Choroid plexus epithelial cell (primary cell): ENCODE measurements at places on chromosomes 12 and 14.
A peak's percentile ranks its signal among the peaks of the same experiment; 100 is the strongest.

DNA sequence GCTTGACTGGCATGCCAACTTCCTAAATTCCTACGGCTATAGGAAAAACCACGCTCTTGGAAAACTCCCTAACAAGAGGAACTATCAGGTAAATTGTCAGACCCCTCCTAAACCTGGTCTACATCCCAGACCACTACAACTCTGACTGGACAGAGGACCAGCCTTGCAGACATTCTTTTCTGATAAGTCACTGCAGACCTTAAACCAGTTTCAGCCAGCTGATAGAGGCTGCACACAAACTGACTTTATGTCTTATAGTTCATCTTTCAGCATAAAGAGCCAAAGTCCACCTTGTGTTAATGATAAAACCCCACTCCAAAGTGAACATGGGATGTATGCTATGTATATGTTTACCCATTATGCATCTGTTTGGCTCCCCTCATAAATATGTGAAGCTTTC, 166.6 kb downstream of the KTN1 start:
- DNase-seq, result peak; percentile 60

DNA sequence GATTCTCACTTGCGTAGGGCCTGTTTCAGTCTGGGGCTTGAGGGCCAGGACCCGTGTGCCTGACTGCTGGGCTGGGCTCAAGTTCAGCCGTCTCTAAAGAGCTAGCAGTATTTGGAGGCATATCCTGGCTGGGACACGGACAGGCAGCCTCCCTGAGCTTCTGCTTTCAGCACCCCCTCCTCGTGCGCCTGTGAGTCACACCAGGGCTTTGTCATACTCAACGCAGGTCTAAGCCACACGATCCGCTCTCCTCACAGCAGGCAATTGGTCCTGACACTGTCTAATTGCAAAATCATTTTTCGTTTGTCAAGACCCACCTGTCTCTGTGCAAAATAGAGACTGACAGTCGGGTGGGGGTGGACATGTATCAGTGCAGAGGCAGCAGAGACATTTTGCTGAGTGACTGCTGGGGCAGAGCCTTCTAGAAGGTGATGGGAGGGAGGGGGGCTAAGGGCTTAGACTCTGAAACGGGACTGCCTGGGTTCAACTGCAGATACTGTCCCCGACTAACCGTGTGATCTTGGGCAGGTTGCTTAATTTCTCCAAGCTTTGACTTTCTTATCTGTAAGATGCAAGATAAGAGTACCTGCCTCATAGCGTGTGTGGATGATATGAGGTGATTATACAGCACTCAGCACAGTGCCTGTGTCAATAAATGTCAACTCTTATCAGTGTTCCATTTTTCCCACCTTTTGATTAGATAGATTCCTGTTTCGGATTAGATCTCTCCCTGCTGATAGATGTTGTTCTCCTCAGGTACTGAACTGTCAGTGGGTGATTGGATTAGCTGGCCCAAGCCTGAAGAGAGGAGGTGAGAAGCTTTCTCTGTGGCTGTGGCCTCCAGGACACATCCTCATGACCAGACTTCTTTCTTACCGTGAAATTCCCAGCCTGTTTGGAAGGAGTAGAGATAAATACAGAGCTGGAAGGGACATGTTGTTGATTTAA, 53.1 kb downstream of the KCNA1 start:
- no peak for DNase-seq

DNA sequence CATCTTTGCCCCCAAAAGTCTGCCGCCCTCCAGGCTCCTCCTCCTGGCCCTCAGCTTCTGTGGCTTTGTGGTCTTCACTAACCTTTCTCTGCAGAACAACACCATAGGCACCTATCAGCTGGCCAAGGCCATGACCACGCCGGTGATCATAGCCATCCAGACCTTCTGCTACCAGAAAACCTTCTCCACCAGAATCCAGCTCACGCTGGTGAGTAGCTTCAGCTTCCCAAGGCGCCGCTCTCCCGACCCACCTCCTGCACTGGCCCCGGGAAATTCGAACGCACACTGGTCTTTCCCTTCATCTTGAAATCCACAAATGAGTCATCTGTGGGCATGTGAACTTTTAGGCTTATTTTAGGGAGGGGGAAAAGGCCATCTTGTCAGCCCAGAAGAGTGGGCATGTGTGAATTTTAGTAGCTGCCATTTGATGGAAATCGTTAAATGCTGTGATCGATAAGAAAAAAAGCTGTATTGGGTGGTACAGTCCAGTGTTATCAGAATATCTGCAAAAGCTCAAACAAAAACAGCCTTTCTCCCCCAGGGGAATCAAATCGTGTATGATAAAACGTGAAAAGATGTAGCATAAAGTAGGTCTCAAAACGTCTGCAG, 700 bp downstream of the SLC35E3 start:
- DNase-seq, result peak; percentile 78

DNA sequence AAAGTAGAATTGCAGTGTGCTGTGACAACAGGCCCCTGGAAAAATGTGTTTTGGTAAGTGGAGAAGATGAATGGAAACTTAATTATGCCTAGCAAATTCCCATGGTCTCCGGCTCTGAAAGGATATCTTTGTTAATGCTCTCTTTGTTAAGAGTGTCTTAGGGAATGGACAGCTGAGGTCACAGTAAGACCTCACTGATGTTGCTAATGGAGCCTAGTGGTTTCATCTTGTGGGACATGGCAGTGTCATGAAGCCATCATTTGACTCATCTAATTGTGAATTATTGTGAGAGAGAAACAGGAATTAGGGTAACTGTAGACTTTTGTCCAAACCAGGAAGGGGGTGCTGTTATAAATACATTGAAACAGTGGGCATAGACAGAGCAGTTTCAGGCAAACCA, 330.3 kb downstream of the TMTC2 start:
- no peak for DNase-seq

- DNase-seq, result no peak
Measured at GRCh38 chr12:47378907-47379306, 299.1 kb upstream of the AMIGO2 start.

DNA sequence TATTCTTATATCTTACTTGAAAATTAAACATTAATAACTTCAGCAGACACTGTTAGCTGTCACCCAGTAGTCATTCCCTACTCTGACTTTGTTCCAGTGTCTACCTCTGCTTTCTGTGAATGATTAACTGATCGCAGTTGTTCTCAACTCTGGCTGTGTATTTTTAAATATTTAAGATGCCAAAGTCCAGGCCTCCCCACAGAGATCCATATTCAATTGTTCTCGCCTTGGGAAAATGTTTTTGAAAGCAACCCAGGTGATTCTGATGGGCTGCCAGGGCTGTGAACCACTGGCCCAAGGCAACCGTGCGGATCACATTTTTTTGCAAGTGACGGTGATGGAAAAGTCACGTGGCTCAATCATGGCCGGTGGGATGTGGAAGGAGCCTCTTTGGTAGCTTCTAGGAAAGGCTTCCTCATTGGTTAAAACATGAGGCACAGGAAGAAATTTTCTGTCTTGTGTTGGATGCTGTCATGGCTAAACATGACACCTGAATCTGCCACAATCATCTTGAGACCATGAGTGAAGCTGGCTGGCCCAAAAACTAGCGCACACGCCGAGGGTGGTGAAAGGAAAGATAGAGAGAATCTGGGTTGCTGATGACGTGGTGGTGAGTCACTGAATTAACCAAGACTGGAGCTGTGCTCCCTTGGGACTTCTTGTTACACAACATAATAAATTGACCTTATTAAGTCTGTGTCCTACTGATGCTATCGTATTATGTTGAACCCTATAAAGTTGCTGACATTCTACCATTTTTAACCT, 37.2 kb downstream of the RDH12 start:
- peak; percentile 98 for DNase-seq

GRCh38 chr12:95277139-95277538, 59.5 kb downstream of the VEZT start:
- peak; percentile 86 for DNase-seq

- DNase-seq, result peak; percentile 52
Measured at GRCh38 chr14:61420326-61420725, 98.9 kb downstream of the PRKCH start.

GRCh38 chr12:89187507-89187906, 164.8 kb downstream of the DUSP6 start:
- DNase-seq, result no peak

GRCh38 chr14:67918838-67919237, 99.3 kb downstream of the RAD51B start:
- DNase-seq, result no peak

DNA sequence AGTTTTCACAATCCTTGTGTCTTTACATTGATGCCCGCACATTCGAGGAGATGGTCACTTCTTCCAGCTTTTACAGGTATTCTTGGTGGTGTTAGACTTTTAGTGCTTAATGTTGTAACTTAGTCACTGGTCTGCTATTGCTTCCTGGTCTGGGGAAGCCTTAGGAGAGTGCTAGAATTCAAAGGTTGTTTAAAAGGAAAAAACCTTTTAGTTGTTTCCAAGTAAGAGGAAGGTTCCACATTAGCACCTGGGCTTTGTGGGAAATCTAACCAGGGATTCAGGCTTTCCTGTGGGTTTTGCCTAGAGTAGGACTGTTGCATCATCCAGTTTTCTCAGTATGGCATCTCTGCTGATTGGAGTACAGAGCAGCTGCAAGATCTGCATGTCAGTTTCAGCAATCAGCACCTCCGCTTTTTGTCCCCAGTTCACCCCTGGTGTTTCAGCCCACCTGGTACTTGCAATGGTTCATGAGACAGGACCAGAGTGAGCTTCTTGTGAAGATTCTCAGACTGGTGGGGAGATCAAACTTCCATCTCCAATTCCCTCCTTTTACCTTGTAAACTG, 44.0 kb upstream of the PLBD1 start:
- no peak for DNase-seq

- DNase-seq, result no peak
Measured at GRCh38 chr12:130281153-130281799, 56.4 kb upstream of the PIWIL1 start.

DNA sequence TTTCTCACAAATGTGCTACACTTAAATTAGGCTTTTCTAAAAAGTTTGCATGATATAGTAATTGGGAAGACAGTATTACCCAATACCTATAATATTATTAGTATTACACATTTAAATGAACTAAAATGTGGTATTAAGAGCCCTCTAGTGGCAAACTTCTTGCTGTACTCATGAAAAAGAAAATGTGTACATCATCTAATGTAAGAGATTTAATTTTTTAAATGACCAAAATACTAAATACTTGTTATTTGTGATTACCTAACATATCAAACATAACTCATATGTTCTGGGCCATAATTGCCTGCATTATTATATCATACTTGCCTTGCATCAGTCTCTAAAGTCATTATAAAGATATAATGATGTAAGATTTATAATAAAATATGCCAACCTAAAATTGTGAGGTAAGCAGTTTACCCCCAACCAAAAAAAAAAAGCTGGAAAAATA, 64.2 kb downstream of the DNAI7 start:
- DNase-seq, result peak; percentile 72

DNA sequence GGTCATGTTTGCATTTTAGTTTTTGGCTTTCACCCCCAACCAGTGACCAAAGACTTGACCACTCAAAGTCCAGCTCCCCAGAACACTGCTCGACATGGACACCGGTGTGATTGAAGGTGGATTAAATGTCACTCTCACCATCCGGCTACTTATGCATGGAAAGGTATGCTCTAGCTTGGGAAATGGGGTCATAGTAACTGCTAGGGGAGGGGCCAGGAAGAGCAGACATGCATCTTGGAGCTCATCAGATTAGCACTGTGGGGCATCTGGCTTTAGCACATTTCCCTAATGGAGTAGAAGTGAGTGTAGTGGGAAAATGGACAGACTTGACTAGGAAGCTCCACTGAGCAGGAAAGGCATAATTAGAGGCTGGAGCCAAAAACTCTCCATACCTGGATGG, 2.8 kb downstream of the PCBP2 start:
- no peak for DNase-seq

DNA sequence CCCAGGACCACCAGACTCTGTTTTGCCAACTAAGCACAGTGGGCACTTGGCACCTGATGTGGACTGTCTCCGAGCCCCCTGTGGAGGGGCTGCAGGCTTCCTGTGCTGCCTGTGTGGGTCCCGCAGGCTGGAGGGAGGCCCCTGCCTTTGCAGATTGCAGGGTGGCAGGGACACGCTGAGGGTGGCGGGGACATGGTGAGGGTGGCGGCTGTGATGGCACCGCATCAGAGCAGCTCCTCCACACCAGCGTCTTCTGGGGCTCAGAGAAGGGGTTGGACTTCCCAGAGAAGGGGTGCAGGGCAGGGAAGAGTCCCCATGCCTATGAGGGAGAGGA, 8.1 kb downstream of the ZFYVE21 start:
- no peak for DNase-seq

DNA sequence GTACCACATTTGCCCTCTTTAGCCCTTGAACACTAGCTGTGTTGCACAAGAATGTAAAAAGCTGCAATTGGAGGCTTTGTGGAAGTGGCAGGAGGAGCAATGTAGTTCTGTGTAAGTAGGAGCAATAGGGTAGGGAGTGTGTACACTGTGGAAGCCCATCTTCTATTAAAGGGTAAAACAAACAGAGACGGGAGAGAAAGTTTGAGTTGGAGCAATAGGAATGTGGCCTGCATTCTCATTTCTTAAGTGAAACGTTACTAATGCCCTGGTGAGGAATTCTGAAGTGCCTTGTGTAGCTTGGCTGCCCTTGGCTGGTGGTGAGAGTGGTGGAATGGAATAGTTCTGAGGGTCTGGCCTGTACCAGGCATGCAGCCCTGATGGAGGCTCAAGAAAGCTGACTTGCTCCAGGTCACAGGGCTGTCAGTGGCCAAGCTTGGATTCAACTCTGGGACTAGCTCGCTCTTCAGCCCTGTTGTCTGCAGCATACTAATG, 38.8 kb upstream of the ATP23 start:
- DNase-seq, result peak; percentile 64

- no peak for DNase-seq
Measured at GRCh38 chr12:8630131-8630530, 17.5 kb upstream of the AICDA start.

- no peak for DNase-seq
Measured at GRCh38 chr12:54286042-54287030, 5.8 kb downstream of the HNRNPA1 start.

DNA sequence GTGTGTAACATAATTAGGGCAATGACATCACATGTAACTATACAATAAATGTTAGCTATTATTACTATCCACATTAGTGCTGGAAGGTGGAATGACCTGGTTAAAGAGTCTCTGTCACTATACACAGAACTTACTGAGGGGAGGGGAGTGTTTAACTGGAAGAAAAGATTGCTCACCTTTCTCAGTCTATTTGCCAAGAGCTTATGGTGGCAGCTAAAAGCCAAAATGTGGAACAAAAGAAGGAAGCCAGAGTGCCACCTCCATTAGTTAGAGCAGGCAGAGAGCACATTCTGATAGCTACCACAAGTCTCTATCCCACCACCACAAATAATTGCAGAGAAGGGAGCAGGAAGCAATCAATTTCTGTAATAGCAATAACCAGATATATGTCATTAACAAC, 124.4 kb downstream of the MED13L start:
- DNase-seq, result no peak

- no peak for DNase-seq
Measured at GRCh38 chr14:101825797-101826196, 64.3 kb downstream of the PPP2R5C start.
